Stimulated activated CD8-positive, alpha-beta memory T cell treated with anti-CD3 and anti-CD28 coated beads, Interleukin-15, amount 100 ng/mL, for 1 hour (primary cell): ENCODE measurements at places on chromosomes 7 and 10.

GRCh38 chr7:110573862-110574528 is 516.9 kb upstream of the LRRN3 start:
- no peak for DNase-seq

GRCh38 chr7:101216001-101216859 is 1.2 kb downstream of the PLOD3 start:
- DNase-seq = no peak

GRCh38 chr10:10055656-10056442 is 961.8 kb upstream of the CELF2 start:
- no peak for DNase-seq

GRCh38 chr7:148395352-148395811 is 195.2 kb upstream of the C7orf33 start:
- DNase-seq = no peak

DNA sequence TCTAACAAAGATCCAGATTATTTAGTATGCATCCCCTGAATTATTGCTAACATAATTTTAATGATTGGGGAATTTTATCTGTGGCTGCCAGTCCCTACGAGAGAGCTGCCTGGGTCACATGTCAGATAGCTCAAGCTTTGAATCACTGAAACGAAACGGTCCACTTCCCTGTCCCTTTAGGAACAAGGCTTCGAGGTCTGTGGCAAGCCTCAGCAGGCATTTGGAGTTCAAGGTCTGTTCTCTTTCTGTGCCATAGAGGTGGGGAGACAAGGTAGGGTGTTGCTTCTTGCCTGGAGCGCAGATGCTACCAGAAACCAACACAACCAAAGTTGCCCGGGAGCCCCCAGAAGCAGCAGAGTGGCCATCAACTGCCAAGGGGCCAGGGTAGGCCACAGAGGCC is 13.9 kb upstream of the SH2D4B start:
- DNase-seq = no peak

DNA sequence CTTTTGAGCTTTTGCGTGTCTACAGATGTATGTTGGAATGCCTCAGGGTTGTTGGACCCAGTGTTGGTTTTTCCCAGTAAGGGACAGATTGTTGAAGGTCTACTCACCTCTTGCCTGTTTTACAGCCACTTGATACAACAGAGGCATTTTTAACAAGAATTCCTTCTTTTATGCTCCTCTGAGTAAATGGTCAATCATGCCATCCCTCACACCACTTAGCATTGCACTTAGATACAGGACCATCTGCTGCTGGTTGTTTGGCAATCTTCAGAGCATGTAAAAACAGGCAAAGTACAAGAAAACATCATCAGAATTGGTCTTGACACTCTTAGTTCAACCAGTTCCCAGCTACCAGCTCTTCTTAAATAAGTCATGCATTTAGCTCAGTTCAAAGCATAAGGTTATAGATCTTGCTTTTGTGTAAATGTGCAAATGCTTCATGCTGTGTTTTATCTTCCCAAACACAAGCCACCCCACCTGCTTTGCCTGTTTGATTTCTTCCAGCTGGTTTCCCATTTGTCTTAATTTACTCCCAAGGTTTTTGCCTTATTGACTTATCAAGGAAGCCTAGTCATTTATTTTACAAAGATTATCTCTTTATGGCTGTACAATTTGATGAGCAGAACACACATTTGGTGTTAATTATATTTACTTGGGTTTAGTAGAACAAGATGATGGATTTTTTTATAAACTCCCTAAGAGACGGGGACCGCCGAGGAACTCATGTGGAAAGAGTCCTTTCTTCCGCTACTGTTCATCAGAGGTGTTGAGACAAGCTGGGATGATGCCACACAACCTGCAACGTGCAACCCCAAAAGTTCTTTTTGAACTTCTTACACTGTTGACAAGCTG is 136.6 kb downstream of the AHR start:
- DNase-seq = no peak

GRCh38 chr7:77197141-77197540 is 2.5 kb downstream of the FGL2 start:
- DNase-seq = no peak

DNA sequence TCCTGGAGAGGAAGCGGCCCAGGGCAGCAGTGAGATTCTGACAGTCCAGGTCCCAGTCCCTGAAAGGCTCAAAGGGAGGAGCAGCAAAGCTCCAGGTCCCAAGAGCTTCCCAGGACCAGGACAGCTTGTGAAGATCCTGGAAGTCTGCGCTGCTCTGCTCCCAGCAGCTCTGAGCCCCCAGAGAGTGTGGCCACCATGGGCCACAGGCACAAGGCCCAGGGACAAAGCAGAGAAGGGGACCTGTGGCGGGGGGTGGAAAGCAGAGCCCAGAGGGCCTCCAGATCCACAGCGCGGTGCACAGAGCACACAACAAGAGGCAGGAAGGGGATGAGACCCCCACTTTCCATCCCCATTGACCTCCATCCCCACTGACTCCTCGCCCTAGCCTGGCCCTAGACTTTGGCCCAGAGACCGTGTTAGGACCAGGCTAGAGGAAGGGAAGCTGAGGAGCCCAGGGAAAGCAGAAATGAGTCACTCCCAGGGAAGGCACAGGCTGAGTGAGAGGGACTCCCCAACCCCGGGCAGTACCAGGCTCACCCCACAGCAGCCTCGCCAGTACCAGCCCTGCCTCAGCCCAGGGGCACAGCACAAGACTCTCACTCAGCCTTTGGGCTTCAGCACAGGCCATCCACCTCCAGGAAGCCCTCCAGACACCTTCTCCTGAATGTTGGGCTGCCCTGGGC is 75.5 kb downstream of the GRID1 start:
- no peak for DNase-seq

DNA sequence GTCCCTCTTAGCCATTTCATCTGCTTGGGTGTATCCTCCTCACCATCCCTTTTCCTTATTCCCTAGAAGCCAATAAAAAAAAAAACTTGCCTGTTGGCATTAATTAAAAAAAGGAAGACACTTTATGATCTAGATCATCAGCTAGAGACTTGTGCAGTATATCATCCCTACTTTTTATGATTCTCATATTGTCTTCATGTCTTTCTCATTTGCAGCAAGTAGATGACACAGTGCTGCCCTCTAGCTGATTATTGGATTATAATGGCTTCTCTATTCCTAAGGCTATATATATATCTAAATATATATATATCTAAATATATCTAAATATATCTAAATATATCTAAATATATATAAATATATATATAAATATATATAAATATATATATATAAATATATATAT is 272.4 kb upstream of the LRGUK start:
- no peak for DNase-seq

DNA sequence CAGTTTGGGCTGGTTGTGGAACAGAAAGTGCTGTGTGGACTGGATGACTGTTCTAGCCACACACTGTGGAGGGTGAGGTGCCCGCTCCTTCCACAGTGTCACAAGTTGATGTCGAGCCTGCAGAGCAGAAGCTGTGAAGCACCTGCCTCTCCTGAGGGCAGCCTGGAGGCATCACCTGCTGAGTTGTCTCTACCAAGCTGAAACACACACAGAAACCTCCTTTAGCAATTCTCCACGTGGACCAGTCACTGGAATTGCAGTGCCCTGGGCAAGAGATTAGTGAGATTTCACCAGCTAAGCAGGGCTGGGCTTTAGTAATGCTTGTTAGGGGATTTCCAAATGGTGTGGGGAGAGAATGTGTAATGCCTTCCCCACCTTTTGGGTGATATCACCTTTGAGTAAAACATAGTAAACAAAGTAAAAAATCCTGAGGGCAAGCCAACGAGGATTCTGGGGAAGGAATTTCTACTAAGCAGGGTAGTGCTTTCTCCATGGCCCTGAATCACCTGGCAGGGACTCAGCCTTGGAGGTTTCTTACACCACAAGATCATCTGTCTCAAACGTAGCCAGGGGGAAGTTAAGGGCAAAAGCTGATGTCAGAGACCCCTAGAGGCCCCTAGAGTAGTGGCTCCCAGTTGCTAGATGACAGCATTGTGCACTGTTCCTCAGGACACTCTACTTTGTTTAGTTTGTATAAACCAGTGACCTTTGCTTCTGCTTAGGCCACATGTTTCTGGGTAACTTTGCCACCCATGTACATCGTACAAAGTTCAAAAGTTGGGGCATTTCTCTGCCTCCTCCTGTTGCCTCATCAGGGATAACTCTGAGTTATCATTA is 233.1 kb upstream of the IGFBP3 start:
- DNase-seq = no peak

- no peak for DNase-seq
Measured at GRCh38 chr7:94182066-94182465, 177.9 kb upstream of the BET1 start.

DNA sequence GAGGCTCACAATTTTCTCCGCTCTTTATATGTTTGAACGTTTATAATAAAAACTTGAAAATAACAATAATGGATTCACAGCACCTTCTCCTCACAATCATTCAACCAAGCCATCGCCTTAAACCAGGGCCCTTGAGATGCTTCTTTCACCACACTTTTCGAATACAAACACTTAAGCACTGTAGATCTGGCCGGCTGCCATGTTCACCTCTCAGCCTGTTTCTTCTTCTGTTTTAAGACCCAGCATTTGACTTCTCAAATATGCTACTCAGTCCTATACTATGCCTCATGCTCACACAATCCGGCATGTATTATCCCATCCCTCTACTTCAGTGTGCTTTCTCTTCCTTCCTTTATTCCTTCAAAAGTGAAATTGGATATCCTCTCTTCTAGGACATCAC is 280.6 kb downstream of the TFEC start:
- DNase-seq = no peak

GRCh38 chr7:101835136-101835535 is 17.7 kb downstream of the CUX1 start:
- no peak for DNase-seq

GRCh38 chr7:44134943-44135628 is 6.0 kb downstream of the MYL7 start:
- no peak for DNase-seq

DNA sequence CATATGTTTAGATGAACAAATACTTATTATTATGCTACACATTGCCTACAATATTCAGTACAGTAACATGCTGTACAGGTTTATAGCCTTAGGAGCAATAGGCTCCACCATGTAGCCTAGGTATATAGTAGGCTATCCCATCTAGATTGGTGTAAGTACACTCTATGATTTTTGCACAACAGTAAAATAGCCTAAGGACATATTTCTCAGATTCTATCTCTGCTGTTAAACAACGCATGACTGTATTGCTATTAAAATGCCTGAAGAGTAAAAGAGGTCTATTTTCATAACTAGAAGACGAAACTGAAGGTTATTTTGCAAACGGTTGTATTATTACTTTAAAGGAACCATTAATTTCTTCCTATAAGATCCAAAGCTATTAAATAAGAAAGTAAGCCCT is 88.3 kb downstream of the SEMA3A start:
- DNase-seq = no peak

- DNase-seq = no peak
Measured at GRCh38 chr7:158289761-158290523, 297.7 kb downstream of the PTPRN2 start.

GRCh38 chr10:67022099-67022498 is 96.3 kb downstream of the LRRTM3 start:
- no peak for DNase-seq

GRCh38 chr7:69714886-69715576 is 116.8 kb downstream of the AUTS2 start:
- DNase-seq = no peak

- DNase-seq = no peak
Measured at GRCh38 chr7:83347945-83348444, 185.3 kb upstream of the PCLO start.

- no peak for DNase-seq
Measured at GRCh38 chr10:52481986-52482555, 168.0 kb downstream of the DKK1 start.

- no peak for DNase-seq
Measured at GRCh38 chr10:77305650-77306632, 331.7 kb downstream of the KCNMA1 start.

DNA sequence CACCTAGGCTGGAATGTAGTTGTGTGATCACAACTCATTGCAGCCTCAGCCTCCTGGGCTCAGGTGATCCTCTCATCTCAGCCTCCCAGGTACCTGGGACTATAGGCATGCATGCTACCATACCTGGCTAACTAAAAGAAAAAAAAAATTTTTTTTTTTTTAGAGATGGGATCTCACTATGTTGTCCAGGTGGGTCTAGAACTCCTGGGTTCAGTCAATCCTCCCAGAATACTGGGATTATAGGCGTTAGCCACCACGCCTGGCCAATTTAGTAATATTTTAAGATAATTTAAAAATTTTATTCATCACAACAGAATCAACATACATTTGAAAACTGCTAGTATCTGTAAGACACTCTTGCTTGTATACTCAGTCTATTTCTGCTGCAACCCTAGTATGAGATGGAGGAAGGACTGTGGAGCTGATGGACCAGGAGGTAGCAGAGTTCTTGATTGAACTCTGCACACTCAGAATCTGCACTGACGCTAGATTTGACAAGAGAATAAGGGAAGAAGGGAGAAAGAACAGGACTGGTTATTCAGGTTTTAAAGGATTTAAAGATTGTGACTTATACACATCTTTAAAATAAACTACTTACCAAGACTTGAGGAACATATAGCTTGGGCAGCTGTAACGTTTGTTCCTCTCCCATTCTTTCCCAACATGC is 57.6 kb downstream of the VCL start:
- no peak for DNase-seq

- no peak for DNase-seq
Measured at GRCh38 chr10:27826369-27826768, 80.8 kb upstream of the MKX start.

DNA sequence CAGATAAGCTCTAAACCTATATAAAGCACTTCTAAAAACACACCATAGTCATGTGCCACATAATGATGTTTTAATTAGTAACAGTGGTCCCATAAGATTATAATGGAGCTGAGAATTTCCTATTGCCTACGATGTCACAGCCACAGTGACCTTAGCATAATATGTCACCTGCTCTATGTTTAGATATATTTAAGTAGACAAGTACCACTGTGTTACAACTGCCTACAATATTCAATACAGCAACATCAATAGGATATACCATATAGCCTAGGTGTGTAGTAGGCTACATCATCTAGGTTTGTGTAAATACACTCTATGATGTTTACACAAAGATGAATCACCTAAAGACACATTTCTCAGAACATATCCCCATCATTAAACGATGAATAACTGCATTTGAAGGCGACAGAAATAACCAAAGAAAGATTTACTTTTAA is 24.5 kb downstream of the GPR22 start:
- no peak for DNase-seq

- DNase-seq = no peak
Measured at GRCh38 chr7:103009466-103010185, 65.0 kb downstream of the FBXL13 start.

DNA sequence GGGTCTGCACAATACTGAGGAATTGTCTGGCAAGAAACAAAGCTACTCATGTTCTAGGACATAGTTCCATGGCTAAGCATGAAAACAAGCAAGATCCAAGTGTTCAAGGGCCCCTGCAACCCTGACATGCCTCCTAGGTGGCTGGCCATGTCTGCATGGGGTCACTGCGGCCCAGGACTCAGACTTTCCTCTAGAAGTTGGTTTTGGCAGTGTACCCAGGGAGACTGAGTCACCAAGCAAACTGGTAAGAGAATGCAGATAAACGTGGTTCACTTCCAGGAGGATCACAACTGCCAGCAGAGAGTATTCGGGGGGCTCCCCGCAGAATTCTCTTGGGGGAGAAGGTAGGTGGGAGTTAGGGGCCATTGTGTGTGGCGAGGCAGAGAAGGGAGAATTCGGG is 7.4 kb upstream of the PFKFB3 start:
- DNase-seq = no peak
